ENCODE measurements at places on chromosomes 7 and 10.

DNA sequence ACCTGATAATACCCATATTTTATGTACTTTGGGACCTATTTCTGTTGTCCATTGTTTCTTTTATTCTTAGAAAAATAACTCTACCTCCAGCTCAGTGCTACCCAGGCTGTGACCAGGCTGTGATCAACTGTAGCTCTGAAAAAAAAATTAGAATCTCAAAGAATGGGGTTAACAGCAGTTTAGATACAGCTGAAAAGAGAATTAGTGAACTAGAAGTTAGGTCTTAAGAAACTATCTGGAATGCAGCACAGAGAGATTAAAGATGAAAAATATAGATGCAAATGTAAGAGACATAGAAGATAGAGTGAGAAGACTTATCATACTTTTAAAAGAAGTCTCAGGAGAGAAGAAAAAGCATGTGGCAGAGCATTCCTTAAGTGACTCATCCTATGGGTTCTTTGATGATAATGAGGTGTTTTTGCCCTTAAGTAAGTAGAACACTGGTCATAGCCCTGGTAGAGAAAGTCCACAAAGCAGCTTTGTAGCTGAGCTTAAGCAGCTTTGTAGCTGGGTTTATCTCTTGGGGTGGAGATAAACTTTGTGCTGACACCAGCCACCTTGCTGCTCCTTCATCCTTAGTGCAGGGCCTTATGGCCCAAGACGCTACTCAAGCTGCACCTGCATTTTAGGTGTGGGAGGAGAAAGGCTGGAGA, 27.3 kb upstream of the SFRP5 start:
- DNase-seq: no peak

DNA sequence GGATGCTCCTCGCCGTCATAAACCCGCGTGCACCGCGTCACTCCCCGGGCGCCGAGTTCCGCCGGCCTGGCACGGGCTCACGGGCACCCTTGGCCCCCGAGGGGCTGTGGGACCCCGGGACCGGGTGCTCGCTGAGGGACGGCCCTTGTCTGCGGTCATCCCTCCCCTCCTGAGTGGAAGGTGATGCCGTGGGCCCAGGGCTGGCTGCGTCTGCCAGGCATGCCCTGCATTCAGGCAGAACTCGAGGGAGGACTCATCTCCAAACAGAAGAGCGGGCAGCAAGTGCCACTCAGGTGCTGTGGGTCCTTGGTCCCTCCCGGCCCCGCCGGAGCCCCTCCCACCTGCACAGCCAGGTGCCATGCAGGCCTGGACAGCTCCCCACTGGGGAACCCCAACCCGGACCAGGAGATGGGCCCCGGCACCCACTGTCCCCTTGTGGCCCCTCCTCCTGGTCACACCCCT, 61.3 kb downstream of the UNCX start:
- no peak for DNase-seq

DNA sequence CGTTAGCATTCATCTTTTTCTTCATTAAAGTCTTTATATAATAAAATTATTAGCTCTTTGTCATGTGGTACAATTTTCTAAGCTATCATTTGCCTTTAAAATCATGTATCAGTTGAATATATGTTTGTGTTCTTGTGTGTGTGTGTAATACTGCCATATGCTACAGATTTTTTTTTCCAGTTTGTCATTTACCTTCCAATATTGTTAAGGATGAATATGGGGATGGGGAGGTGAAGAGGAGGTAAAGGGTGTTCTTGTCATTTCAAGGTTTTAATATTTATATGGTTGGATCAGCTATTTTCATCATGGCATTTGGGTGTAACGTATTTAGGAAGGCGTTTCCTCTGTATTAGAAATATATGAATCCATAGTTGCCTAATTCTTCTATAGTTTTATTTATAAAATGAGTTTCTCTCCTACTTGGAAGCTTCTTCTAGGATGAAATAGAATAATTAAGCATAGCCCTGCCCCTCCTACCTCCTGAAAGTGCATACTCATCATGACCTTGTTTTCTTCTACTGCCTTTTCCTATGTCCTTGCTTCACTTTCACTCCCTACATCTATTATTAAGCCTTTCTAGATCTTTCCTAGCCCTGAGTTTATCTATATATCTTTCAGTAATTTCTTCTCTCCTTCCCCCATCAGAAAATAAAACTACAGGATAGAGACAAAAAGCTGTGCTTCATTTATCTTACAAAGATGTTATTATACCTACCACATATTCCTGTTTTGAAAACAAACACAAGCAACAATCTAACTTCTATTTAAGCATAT, 25.1 kb downstream of the RAB18 start:
- DNase-seq: no peak

- no peak for DNase-seq
These were observed 5.1 kb upstream of the EMX2 start for GRCh38 chr10:117537436-117537903.

- DNase-seq: no peak
These were observed 498.4 kb upstream of the LRRN3 start for GRCh38 chr7:110592557-110592956.

GRCh38 chr10:117518246-117518645, 24.3 kb upstream of the EMX2 start:
- DNase-seq: no peak

GRCh38 chr10:79158004-79158340, 89.2 kb downstream of the ZMIZ1 start:
- DNase-seq: no peak

DNA sequence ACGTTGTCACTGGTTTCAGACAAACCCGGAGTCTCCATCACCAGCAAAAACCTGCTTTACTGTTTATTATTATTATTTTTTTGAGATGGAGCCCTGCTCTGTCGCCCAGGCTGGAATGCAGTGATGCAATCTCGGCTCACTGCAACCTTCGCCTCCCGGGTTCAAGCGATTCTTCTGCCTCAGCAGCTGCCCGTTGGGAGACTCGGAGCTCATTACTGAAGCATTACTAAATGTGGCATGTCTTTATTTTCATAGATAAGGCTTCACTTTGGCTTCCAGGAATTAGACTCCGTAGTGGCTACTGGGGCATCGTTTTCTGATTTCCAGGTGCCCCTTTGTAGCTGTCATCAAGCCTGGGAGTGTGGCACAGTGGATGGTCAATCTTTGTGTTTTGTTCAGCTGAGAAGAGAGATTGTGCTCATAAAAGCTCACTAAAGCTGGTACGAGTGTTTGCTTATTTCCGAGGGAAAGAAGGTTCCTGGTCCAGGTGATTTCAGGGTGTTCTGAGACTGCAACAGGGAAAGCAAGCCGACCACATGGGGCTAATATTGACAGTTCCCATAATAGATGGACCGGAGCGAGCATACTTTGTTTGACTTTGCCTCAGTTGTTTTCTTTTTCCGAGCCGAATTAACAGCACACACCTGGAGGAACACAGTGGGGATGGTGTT, 163.1 kb downstream of the CAMK1D start:
- no peak for DNase-seq

DNA sequence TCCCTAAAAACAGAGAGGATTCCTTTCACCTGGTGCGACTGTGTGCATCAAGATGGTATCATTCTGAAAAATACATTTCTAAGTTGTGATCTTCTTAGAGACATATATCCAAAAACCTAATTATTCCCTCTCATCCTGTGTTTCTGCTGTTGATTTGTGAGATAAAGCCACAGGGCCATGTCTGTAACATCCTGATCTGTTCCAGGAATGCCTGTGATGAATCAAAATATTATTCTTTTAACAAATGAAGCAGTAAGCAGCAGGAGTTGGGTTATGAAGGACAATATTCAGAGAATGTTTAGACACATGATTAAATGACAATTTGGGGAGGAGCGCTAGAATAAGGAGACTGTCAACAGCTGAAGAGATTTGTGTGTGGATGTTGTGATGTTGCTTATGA, 731.4 kb downstream of the KCNMA1 start:
- no peak for DNase-seq

- peak; percentile 49 for DNase-seq
These were observed 2.0 kb downstream of the BCL7B start for GRCh38 chr7:73555411-73555982.

DNA sequence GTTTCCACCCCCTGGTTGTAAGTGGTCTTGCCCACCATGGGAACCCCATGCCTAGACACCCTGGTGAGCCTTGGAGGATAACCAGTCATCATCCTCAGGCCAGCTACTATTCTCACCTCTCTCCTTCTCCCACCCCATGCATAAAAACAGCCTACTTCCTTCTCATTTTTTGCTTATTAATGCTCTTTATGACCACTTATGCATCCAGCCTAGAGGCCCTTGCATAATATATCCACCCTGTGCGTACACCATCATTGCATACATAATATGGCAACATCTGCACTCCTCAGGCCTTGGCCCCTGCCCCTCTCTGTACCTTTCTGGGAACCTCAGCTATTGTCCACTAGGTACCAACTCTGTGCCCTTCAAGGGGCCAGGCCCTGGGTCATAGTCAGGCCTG, 91.0 kb downstream of the CDH23 start:
- no peak for DNase-seq

GRCh38 chr7:46015107-46015868, 94.2 kb upstream of the IGFBP3 start:
- DNase-seq: no peak

DNA sequence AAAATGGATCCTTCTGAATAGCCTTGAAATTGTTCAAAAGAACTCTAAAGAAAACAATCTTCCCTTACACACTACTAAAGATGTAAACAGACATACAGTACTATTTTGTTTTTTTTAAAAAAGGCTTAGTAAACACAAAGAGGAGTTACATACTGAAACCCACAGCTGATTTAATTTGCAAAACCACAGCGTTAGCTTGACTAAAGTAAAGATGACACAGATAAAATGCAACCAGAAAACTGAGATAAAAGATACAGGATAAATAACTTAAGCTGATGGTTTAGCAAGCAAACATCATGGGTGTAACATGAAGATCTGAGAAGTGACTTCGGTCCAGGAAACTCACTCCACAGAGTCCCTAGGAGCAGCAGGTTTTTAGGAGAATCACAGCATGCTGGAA, 21.8 kb downstream of the PRKCQ start:
- no peak for DNase-seq
